GM13976 (cell line): ENCODE measurements at places on chromosomes 13 and 19.
A peak's percentile ranks its signal among the peaks of the same experiment; 100 is the strongest.

- DNase-seq: no peak
Observed at GRCh38 chr13:99199541-99200431, 868 bp upstream of the UBAC2 start.

DNA sequence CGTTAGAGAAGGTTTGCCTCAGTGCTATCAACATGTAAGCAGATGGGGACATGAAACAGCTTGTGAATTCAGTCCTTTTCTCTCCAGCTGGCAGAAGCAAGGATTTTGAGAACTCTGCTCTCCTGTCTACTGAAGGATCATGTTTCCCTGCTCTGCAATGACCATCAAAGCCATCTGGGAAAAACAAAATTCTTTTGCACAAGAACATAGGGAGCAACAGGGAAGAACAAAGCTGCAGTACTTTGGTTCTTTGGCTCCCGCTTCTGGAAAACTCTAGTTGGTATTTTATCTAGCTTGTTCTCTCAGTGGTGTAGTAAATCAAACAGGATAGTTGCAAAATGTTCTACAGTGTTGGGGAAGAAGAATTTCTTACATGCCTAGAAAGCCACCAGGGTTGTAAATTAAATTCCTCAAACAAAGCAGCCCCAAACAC, 270.4 kb downstream of the ENOX1 start:
- no peak for DNase-seq

DNA sequence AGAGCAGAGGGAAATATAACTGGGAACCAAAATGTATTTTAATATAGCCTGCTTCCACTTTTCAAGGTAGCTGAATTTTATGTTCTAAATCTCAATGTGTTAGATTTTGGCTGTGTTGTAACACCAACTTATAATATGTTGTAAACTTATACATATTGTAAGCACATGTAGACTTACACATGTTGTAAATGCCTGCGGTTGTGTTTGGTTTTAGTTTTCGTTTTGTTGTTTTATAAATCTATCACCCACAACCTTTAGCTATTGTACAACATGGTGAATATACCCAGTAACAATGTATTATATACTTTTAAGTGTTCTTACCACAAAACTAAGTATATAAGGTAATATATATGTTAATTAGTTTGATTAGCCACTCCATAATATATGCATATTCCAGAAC, 15.6 kb downstream of the KCTD4 start:
- DNase-seq: no peak

GRCh38 chr19:19551853-19552192, 13.8 kb downstream of the CILP2 start:
- DNase-seq: no peak

DNA sequence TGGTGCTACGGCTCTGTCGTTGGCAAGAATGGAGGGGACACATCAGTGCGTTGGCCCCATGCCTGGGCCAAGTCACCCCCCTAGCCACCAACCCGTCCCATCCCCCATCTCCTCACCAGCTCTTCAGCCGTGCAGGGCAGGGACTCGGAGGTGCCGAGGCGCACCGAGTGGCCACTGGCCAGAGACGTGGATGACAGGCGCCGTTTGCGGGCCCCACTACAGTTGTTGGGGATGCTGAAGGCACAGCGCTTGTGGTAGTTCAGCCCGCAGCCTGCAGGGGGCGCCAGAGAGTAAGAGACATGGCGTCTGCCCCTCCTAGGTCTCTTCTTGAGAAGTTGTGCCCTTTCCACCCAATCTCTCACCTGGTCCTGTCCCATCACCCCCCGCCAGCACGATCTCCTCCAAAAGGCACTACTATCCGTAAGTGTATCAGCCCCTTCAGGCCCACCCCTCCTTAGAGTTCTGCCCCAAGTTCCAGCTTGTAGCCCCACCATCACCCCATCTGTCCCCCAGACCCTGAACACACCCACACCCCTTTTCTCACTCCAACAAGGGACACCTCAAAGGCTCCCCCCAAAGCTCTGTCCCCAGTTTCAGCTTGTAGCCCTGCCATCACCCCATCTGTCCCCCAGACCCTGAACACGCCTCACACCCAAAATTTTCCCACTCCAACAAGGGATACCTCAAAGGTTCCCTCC, 12.4 kb downstream of the PRKD2 start:
- DNase-seq: peak; percentile 93

- no peak for DNase-seq
Observed at GRCh38 chr19:18049385-18049784, 37.3 kb downstream of the IL12RB1 start.

GRCh38 chr13:29688193-29688592, 92.7 kb upstream of the SLC7A1 start:
- DNase-seq: no peak

DNA sequence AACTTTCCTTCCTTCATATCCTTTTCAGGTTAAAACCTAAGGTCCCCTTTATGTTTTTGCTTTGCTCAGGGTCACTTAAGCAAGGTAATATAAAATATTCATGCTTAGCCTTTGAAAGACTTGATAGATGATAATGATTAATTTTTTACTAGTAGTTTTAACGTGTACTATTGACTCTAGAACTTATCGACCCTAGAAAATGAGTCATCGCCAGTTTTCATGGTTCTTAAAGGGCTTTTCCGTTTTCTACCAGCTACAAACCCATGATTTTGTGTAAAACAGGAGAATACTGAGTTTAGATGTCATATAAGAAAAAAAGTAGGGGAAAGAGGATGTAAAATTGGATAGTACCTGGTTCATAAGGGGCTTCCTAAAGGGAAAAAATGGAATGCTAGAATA, 75.7 kb downstream of the DHRS12 start:
- DNase-seq: no peak

- no peak for DNase-seq
Observed at GRCh38 chr13:112267660-112268059, 108.5 kb upstream of the SPACA7 start.

DNA sequence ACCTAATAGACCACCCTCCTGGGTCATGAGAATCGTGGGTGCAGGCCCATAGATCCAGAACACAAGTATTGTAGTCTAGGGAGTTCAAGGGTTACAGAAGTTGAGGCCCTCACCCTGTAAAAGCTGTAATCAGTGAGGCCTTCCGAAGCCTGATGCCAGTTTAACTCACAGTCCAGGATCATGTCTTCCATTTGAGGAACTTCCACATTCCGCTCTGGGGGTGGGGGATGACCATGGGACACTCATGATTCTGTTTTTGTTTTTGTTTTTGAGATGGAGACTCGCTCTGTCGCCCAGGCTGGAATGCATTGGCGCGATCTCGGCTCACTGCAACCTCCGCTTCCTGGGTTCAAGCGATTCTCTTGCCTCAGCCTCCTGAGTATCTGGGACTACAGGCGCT, 1.7 kb upstream of the RASIP1 start:
- no peak for DNase-seq

GRCh38 chr13:97030705-97031452, 36.6 kb upstream of the OXGR1 start:
- DNase-seq: peak; percentile 40

GRCh38 chr19:38796154-38796553, 7.2 kb downstream of the LGALS7B start:
- DNase-seq: no peak

GRCh38 chr13:106941779-106942178, 373.8 kb upstream of the ARGLU1 start:
- no peak for DNase-seq

DNA sequence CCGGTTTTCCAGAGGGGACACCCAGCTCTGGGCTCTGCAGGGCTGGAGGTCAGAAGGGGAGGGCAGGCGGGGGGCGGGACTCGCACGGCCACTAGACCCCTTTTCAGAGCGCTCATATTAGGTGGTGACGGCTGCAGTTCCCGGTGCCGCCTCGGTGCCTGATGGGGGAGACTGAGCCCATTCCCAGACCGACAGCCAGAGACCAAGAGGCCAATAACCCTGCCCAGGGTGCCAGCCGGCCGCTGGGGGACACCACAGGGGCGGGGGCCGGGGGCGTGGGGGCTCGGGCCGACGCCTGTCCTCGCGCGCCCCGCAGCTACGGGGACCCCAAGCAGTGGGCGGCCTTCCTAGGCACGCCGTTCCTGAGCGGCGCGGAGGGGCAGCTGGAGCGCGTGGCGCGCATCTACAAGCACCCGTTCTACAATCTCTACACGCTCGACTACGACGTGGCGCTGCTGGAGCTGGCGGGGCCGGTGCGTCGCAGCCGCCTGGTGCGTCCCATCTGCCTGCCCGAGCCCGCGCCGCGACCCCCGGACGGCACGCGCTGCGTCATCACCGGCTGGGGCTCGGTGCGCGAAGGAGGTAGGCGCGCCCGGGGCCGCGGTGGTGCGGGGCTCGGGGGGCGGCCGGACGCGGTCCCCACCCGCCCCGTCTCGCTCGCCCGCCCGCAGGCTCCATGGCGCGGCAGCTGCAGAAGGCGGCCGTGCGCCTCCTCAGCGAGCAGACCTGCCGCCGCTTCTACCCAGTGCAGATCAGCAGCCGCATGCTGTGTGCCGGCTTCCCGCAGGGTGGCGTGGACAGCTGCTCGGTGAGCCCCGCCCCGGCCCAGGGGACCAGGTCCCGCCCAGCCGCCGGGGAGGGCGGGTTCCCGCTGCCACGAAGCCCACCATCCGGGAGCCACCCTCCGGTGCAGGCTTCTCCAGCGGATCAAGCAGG, 2.4 kb downstream of the TIMM13 start:
- DNase-seq: no peak

GRCh38 chr13:33757713-33758112, 60.2 kb upstream of the RFC3 start:
- no peak for DNase-seq

DNA sequence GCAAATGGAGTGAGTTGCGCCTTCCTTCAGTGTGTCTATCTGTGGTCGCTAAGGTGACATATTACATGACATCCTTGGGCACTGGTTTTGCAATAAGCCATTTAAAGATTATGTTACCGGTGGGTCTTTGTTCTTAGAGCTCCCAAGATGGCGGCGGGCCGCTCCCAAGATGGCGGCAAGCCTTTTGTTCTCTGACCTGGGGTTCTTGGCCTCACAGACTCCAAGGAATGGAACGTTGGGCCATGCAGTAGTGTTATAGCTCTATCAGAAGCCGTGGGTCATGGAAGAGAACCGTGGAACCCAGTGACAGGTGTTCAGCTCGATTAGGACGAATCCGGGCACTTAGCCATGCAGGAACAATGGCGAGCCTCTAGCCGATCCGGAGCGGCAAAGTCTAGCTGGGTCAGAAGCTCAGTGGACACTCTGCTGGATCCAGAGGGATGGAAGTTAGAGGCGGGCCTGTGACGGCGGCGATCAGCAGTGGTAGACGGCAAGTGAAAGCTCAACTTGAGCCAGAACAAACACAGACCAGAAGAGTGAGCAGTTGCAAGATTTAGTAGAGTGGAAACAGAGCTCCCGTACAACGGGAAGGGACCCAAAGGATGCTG, 188.6 kb downstream of the TEX29 start:
- DNase-seq: no peak

DNA sequence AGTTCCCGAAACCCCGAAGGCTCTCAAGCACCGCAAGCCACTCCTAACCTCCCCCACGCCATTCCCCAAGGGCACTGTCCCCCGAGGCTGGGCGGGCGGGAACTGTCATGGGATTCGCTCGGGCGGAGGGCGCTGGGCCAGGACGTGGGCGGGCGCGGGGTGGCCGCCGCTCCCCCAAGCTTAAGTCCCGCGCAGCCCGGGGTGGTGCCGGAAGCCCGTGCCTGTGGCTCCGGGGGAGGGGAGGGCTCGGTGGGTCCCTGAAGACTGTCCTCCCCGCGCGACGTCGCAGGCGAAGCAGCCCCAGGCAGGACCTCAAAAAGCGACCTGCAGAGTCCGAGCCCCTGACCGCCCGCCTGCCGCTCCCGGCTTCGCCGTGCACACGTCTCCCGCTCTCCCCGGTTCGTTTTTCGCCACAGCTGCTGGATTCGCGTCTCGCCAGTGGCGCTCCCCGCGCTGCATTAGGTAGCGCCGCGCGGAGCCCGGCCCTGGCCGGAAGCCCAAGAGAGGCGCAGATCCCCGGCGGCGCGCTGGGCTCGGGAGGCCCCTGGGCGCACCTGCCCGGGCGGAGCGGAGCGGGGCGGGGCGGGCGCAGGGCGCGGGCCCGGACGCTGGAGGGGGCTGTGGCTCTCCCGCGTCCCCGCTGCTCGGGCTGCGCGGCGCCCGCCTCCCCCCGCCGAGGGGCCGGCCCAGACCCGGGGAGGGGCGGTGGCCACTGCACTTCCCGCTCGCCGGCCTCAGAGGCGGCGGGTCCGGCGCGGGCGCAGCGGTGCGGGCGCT, at the start of gene FARP1:
FARP1 (plus strand) TSS at position 715 of the 777 bp plus-strand sequence. CDS start 70,149 bp downstream, outside the sequence.
- DNase-seq: peak; percentile 77

DNA sequence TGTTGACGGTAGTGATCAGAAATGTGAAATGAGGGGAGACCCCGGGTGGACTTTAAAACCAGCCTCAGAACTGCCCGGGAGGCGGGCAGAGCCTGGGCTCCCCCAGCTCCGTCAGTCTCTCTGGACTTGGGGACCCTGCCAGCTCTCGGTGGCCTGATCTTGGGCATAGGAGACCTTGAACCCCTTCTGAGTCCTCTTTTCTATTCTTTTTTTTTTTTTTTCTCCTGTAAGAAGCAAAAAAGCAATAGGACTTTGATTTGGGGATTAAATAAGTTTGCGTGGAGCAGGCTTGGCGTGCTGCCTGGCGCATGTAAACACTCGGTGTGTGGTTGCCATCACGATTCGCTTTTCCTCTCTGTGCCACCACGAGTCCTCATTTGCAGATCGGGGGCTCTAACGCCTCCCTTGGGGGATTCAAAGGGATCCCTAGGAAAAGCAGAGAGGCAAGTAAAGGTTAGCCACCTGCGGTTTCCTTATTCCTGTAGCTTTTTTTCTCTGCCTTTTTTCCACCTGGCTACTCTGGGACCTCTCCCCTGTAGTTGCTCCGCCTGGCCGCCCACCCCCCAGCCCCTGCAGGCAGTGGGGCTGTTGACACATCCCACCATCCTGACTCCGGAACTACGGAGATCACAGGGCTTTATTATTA, 1.3 kb downstream of the SAFB start:
- no peak for DNase-seq

- no peak for DNase-seq
Observed at GRCh38 chr13:93217721-93218261, 8.8 kb upstream of the GPC6 start.

- no peak for DNase-seq
Observed at GRCh38 chr19:38463365-38463764, 29.9 kb downstream of the RYR1 start.

DNA sequence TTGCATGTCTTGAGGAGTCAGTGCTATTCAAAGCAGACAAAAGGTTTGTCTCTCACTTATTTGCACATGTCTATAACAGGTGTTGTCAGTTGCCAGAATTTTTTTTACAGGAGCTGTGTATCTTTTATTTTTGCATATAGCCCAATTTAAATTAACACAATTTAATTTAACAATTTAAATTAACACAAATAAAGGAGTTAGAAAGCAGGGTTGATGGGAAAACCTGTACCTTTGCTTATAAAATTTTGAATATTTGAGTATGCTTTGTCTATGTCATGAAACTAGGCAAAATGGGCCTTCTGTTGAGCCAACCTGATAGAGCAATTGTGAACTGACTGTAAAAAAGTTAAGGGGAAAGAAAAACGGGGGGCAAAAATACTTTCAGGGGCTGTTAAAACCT, 78.0 kb downstream of the MAP4K1 start:
- DNase-seq: no peak
